COR-L47 (cell line): ENCODE measurements at places on chromosomes 13 and 19.

GRCh38 chr13:32409001-32409313 is 19.0 kb downstream of the N4BP2L1 start:
- peak; percentile 87 for DNase-seq

DNA sequence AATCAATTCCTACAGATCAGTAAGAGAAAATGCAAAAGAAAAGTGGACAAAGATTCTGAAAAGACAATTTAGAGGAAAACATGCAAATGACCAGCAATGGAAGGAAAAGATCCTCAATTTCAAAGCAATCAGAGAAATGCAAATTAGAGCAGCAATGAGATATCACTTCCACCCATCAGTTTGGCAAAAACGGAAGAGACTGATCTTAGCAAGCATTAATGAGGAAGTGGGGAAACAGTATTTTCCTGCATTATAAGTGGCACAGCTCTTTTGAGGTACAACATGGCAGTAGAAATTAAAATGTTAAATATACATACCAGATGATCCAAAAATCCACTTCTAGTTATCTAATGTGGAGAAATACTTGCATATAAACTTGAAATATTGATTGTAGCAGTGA is 69.1 kb upstream of the SLC7A1 start:
- no peak for DNase-seq

- no peak for DNase-seq
Observed at GRCh38 chr13:101092985-101093384, 323.3 kb downstream of the NALCN start.

- DNase-seq: no peak
Observed at GRCh38 chr19:3024870-3025548, 4.1 kb downstream of the TLE2 start.

GRCh38 chr13:37207691-37208451 is 102.4 kb upstream of the CSNK1A1L start:
- no peak for DNase-seq
